ENCODE measurements at places on chromosomes 1 and 21.

GRCh38 chr1:197519741-197520334 lies 251.8 kb downstream of the CRB1 start:
- DNase-seq: no peak

- no peak for DNase-seq
Observed at GRCh38 chr1:191696354-191696753, 461.9 kb upstream of the RGS18 start.

DNA sequence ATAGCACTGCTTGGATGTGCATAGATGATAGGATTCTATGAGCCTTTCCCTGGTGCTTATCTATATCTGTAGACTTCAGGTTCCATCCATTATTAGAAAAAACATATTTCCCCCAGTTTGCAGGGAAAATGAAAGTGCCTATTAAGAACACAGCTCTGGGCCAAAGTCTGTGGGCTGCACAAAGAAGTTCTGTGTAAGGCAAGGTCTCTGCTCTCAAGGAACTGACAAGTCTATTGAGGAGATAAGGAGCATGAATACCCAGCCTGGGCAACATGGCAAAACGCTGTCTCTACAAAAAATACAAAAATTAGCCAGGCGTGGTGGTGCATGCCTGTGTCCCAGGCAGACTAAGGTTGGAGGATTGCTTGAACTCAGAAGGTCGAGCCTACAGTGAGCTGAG lies 22.3 kb upstream of the SDE2 start:
- no peak for DNase-seq

GRCh38 chr1:64570267-64570855 lies 100.4 kb downstream of the CACHD1 start:
- DNase-seq: no peak

DNA sequence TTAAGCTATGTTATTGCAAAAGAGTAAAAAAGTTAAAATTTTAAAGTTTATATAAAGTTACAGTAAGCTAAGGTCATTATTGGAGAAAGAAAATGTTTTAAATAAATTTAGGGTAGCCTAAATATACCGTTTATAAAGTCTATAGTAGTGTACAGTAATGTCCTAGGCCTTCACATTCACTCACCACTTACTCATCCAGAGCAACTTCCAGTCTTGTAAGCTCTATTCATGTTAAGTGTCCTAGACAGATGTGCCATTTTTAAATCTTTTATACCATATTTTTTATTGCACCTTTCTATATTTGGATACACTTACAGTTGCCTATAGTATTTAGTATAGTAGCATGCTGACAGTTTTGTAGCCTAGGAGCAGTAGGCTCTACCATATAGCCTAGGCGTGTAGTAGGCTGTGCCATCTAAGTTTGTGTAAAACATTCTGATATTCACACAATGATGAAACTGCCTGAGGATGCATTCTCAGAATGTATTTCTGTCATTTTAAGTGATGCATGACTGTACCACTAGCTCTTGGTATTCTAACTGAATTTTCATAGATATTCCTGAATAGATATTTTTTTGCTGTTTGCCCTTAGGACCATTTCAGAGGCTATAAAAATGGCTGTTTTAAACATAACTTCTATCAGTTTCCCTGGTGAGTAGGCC lies 26.8 kb downstream of the PPP2R5A start:
- DNase-seq: no peak

DNA sequence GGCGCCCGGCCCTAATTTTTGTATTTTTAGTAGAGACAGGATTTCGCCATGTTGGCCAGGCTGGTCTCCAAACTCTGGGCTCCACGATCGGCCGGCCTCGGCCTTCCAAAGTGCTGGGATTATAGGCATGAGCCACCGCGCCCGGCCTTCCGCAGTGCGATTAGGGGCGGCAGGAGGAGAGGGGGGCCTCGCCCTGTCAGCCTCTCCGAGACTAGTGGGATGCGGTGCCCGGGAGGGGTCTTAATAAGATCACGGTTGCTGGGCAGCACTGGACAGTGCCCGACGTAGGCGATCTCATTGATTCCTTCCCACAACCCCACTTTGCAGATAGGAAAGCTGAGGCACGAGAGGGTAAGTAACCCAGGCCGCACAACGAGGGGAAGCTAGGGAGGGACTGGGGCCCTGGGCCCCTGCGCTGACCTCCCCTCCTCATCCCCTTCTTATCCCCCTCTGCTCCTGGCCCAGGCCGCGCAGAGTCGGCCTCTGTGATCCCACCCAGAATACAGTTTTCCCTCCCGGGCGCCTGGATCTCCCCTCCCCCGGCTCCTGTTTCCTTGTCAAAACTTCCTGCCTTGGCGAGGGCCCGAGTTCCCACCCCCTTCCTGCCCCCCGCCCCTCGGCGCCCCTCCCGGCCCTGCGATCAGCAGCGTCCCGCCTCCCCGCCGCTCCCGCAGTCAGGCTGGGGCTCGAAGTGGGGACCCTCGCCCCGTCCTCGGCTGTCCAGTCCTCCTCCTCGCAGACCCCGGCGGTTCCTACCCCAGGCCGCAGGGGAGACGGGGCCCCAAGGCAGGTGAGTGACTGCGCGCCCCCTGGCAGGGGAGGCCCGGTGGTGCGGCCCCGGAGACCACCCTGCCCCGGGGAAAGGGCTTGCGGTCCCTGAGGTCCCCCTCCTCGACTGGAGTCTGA lies at the start of gene PEAR1:
Gene PEAR1 (plus strand): TSS at position 671 of the 906 bp plus-strand sequence. CDS start 10,209 bp downstream, outside the sequence.
- DNase-seq: no peak

- DNase-seq: no peak
Observed at GRCh38 chr1:27332536-27333281, 9.1 kb upstream of the SYTL1 start.

DNA sequence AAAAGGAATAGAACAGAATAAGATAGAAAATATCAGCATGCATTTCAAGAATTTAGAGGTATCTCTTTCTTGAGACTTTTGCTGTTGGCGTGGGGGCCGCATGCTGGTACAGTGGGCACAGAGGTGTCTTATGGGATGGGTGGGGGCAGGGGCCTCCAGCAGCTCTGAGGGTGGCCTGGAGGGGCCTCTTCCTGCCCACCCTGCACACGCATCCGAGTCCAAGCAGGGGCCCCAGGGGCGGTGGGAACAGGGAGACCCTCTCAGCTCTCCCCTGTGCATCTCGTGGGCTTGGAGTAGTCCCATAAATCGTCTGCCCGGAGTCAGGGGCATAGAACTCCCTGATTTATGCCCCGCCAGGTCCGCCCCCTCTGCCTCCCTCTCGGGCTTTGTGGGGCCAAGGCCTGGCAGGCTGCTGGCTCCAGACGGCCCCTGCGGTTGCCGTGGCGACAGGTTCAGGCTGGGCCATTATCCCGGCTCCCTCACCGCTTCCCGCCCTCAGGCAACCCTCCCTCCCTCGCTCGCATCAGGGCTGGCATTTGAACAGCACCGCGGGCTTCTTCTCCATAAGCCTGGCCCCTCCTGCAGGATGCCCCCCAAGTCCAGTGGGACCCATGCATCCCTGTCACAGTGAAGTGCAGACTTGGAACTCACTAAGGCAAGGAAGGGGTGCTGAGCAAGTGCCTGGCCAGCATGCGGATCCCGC lies 133.2 kb upstream of the ZBTB40 start:
- no peak for DNase-seq

GRCh38 chr21:46108827-46109312 lies 11.0 kb downstream of the COL6A2 start:
- no peak for DNase-seq

DNA sequence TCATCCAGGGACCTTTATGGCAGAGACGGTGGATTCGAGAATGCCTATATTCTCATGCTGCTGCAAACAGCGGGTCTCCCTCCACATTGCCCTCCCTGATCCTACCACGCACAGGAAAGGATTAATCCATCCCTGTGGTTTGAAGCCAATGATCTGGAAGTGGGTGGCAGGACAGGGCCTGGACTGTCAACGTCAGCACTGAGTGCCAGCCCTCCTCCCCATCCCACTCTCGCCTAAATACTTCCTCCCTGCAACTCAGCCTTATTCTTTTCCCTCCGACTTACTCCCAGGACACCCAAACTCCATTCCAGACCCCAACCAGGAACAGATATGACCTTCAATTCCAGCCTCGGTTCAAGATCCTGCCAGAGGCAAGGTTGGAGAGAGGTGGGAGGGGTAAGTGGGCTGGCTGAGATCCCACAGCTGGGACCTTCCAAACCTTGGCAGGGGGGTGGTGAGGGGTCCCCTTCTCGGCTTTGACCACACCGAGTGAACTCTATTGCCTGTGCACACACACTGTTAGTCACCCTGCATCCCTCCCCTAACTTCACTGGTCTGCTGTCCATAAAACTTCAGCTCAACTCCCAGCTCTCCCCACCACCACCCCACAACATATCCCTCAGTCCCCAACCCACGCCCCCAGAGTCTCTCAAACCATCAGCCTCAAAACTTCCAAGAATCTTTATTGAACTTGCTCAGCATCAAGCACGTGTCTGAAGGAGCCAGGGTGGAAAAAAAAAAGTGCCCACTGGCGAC lies 2.4 kb upstream of the S100A5 start:
- DNase-seq: no peak

DNA sequence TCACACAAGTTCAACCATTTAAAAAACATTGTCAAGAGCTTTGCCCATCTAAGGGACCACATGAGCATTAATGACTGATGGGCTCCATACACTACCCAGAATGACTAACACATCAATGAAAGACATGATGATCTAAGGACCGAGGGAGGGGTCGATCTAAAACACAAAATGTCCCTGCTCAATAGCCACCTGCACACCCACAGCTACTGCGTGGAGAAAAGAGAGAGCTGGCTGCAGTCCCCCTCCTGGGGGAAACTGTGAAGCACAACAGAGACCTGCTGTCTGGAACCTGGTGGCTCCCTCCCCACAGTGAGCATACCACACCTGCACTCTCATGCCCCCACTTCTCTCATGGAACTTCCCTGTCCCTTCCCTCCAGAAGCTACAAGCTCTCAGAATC lies 130.1 kb upstream of the ERG start:
- DNase-seq: no peak

DNA sequence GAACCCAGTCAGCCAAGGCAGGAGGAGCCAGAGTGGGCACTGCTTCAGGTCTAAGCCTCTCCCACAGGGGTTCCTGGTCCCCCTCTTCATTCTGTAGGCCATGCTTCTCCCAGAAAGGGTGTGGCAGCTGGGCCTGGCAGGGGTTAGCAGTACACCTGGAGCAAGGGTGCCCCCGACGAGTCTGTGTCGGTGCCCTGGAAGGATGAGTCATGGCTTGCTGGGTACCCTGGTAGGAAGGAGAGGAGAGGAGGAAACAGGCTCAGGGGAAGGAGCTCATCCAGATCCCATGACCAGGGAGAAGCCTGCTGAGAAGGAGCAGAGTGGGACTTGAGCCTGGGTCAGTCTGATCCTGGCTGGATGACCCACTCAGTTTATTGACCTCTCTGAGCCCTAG lies 10.3 kb downstream of the KDF1 start:
- DNase-seq: no peak

GRCh38 chr21:25170681-25171080 lies 436.6 kb downstream of the MRPL39 start:
- no peak for DNase-seq

GRCh38 chr1:18237371-18237770 lies 129.8 kb downstream of the IGSF21 start:
- DNase-seq: no peak

DNA sequence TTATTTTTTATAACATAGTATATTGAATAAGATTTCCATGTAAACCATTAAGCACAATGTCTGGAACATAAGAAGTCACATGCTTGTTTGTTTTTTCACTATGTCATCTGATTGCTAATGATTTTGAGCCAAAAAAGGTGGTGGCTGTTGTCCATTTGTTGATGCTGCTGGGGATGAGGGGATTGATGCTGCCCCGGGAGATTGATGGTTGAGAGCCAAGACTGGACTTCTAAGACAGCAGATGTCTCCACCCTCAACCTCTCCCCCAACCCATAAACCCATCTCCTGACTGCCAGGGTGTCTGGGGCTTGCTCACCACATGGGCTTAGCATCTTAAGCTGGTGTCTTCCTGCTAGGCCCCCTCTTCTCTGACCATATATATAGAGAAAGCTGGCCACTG lies 35.8 kb upstream of the CD34 start:
- DNase-seq: no peak

- peak; percentile 48 for DNase-seq
Observed at GRCh38 chr1:21508580-21509350, 458 bp upstream of the ALPL start.

DNA sequence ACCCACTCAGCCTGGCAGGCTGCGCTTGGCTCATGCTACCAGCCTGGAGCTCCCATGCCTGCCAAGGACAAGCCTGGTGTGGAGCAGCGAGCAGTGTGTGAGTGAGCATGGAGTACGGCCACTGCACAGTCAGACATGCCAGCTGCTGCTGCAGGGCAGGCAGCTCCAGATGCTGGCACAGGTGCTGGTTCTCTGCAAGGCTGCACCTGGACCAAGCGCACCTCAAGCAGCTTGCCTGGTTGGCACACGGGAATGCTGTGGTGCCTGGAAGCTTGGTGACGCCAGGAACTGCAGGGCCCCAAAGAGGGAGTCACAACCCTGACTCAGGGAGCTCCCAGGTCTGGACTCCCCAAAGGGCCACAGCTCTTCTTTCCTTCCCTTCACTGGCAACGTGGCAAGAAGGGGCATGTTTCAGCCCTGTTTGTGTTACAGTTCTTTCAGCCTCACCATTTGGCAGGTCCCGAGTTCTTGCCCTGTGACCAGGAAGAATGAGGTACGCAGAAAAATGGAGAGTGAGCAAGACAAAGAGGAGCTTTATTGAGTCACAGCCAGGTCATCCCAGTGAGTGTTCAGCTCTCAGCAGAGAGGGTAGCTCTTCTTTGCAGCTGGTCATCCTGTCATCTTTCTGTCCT lies 26.1 kb downstream of the ACOT7 start:
- DNase-seq: no peak

GRCh38 chr1:221458447-221459156 lies 283.3 kb downstream of the DUSP10 start:
- DNase-seq: no peak

GRCh38 chr1:53576381-53576801 lies 117.2 kb downstream of the DMRTB1 start:
- DNase-seq: no peak

GRCh38 chr1:245853291-245853690 lies 653.8 kb downstream of the SMYD3 start:
- DNase-seq: no peak

DNA sequence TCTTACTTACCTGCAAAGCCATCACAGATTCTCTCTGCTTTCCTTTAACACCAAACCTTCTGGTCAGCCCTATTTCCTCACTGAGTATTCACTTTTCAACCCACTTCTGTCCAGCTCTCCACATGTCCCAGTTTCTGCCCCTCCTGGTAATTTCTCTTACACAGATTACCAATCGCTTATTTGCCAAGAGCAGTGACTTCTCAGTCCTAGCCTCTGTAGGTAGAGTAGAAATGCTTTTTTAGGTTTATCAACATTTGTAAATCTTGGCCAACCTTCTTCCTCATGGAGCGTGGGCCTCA lies 33.6 kb upstream of the LRRC8C start:
- no peak for DNase-seq

GRCh38 chr1:203170625-203171330 lies 4.8 kb downstream of the MYBPH start:
- no peak for DNase-seq

- no peak for DNase-seq
Observed at GRCh38 chr1:244955661-244956060, 91.3 kb upstream of the HNRNPU start.

- no peak for DNase-seq
Observed at GRCh38 chr1:161162806-161163205, 3.4 kb upstream of the PPOX start.

- DNase-seq: no peak
Observed at GRCh38 chr1:165161130-165161529, 195.4 kb downstream of the LMX1A start.
